ENCODE measurements at places on chromosomes 5 and 9.

- DNase-seq = no peak
Measured at GRCh38 chr5:167167191-167167795, 1124.2 kb upstream of the WWC1 start.

GRCh38 chr9:134571326-134571931 is 70.2 kb upstream of the COL5A1 start:
- DNase-seq = no peak

- no peak for DNase-seq
Measured at GRCh38 chr9:17636821-17637220, 58.0 kb downstream of the SH3GL2 start.

DNA sequence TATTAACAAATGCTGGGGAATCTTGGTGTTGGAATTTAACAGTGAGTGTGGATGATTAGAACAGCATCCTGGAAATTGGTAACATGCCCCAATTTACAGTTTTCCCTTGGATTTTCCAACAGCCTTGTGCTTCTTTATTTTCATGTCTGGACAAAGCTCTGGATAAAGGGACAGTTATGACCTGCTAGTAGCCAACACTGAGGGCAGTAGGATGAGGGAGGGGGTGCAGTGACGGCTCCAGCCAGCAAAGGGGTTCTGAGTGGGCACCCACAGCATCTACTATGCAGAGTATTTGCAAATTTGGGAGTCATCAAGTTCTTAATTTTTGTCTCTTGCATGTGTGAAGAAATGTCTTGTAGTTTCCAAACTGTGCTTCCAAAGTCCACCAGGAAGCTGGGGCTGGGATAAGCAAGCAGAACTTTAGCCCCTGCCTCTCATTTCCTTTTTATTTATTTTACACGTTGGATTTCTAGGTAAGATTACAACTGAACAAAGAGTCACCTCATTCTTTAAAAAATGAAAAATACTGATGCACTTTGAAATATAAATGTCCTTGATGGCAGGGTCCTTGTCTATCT is 63.0 kb upstream of the SELENOP start:
- no peak for DNase-seq

DNA sequence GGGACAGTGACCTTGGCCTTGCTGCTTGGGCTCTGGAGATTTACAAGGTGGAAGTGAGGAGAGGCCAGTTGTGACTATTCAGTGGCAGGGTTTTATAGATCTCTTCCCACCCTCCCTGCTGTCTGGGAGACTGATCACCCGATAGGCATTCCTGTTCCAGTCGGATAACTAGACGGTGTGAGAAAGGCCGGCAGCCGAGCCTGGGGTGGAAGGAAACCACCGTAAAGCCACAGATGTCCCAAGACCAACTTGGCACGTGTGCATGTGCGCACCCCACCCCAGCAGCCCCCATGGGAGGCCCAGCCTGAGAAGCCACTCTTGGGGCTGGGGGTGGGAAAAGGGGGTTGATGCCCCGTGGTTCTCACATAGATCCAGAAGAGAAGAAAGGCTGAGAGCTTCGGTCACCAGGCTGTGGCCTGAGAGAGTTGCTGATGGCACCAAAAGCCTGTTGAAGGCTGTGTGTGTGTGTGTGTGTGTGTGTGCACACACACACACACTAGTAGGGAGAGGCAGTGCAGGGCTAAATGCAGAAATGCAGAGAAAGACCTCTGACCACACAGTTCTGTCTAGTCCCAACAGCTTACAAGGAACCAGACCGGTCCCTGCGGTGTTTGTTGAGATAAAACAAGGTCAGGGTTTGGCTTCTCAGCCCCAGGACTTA is 225.8 kb downstream of the FANCC start:
- DNase-seq = peak; percentile 72

DNA sequence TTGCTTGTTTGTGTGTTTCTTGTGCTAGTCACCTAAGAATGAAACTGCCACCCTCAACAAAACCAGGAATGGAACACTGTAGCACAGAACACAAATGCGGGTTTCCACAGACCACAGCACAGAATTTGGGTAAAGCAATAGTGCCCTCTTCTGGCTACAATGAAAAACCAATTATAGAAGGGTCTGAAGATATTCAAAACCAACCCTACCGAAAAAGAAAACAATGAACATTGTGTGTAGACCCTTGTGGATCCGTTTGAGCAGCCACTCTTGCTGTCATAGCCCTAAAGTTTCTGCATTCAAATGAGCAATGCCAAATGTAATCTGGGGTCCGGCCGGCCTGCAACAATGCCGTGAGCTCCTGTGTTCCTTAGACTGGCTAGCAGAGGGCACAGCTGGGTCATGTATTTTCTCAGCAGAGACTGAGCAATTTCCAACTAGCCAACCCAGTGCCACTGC is 8.3 kb upstream of the ENC1 start:
- DNase-seq = peak; percentile 67

- DNase-seq = peak; percentile 54
Measured at GRCh38 chr9:116193636-116194035, 40.0 kb downstream of the PAPPA start.

GRCh38 chr9:113556877-113557593 is 93.5 kb downstream of the RGS3 start:
- no peak for DNase-seq

GRCh38 chr5:82674671-82675070 is 396.5 kb upstream of the RPS23 start:
- no peak for DNase-seq

DNA sequence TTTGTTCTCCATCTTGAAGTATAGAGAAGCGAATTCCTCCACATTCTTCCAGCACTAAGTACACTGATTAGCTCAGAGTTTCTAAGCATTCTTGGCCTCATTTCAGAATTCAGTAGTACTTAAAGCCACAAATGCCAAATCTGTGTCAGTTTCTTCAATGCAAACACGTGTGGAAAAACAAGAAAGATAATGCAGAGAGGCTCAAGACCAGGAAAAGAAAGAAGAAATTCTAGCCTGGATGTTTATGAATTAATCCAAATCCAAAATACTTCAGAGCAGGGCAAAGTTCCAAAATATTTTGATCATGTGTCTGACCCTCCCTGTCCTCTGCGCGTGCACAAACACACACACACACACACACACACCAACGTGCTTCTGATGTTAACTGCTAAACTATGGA is 457.6 kb downstream of the SLCO4C1 start:
- DNase-seq = peak; percentile 3

DNA sequence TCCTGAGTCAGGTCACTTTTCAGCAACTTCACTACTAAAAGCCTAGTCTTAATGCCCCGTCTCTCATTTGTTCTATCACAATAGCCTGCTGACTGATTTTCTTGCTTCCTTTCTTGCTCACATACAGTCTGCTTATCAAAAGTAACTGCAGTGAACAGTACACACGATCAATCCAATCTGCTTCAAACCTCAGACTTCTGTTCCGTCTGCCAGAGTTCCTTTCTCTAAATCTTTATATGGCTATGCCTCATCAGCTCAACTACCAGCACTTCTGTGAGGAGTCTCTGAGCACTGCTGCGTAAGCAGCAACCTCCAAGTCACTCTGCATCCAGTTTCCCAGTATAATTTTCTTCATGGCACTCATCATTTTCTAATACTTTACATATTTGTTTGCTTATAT is 34.8 kb upstream of the PUM3 start:
- no peak for DNase-seq

DNA sequence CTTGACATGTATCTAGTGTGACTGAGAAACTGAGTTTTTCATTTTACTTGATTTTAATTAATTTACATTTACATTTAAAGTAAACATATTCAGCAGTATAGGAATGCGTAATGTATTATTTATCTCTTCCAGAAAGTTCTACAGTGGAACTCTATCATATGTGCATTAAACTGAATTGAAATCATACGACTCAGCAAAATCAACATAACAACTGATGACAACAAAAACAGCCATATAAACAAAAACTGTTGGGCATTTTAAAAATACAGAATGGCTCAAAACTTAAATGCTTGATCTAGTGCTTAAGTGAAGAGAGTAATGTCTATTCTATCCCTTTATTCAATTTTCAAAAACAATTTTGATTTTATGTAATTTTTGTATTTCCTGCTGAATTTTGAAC is 134.4 kb downstream of the TRPM3 start:
- DNase-seq = no peak

DNA sequence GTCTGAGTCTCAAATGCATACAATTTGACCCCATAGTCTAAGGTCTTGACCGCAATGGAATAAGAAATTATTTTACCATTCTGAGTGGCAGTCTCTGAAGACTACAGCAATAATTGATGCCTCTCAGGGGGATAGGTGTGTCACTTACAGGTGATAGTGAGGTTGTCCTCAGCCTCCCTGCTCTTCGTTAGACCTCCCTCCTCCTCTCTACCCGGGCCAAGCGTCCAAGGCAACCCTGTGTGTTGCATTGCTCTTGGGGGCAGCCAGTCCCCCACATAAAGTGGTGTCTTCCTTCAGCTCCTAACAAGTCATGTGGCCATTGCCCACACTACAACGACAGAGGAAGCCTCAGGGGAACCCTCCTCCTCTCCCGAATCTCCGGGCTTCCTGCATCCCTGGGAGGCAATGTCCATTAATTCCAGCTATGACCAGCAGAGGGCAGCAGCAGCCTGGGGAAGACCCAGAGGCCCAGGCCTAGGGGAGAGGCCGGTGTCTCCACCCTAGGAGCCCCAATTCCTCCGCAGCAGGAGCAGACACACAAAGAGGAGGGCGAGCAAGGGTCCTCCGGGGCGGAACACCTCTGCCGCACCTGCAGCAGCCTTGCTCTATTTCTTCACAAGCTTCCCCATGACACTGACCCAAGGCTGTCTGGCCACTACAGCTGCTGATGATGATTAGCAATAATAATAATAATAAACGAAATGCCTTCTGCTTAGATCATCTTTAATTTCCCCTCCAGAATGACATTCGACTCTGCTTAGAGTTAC is 134.8 kb downstream of the KCNIP1 start:
- DNase-seq = peak; percentile 57

DNA sequence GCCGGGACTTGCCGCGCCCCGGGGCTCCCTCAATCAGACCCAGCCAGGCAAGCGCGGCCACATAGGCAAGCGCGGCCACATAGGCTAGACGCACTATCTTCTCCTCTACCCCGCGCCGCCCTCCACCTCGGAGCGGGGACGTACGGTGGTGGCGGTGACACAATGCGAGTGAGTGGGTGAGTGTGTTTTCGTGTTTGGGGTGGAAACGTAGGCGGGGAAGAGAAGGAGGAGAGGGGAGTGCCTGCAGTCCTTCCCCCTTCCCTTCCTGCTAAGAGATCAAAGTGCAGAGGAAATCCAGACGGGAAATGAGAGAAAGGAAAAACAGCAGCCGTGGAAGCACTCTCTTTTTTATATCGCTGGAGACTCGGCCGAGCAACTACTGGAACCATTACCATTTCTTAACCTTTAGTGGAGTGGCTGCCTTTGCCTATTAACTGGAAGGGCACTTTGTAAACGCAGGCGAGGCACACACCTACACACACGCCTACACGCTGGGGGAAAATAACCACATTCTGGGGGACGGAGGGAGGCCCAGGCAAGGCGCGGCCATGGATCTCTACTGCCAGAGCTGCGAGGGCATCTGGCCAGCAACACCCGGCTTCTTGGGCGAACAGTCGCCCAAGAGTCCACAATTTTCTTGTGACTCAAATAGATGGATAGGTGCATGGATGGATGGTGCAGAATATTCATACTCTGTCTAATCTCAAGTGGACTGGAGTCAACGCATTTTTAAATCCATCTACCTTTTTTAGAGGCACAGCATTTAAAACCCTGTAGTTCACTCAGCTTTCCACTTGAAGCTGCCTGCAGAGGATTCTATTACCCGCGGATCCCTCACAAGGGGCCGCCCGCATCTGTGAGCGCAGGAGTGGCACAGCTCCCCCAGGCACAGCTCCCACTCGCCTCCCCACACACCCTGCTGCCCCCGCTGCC is 2.1 kb downstream of the EDIL3 start:
- DNase-seq = peak; percentile 79

DNA sequence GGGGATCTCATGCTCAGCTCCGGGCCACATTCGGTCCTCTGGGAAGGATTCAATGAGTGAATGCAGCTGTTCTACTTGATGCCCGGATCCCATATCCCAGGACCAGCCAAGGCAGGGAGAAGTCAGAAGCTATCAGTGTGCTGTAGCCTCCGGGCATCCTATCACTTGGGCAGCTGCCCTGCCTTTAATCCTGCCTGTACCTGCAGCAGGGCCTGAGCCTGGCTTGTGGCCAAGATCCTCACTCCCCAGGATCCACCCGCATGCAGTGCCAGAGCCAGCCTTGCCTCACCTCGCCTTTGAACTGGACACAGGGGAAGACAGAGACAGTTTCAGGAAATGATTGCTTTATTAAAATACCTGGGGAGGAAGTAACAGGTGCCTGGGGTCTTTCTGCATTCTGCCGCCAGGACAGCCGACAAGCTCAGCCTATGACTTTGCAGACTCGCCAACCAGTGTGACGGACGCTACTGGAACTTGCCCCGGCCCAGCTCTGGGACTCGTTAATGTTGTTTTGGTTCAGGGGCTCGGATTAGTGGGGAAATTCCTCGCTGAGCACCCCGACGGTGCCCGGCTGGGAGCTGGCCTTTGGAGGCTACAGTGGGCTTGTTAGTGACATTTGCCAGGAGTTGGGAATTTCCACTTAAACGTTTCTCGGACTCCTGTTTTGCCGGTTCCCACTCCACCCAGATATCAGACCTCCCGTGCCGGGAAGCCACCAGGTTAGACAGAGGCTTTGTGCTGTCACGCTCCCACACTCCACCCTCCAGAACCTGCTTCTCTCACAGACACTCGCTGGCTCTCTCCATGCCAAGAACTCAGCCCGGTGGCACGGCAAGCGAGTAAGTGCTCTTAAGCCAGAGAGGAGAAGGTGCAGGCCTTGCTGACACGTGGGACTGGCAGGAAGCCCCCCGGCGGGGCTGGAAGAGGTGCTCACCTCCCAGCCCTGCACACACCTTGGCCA is 721 bp downstream of the PTGES start:
- DNase-seq = no peak

DNA sequence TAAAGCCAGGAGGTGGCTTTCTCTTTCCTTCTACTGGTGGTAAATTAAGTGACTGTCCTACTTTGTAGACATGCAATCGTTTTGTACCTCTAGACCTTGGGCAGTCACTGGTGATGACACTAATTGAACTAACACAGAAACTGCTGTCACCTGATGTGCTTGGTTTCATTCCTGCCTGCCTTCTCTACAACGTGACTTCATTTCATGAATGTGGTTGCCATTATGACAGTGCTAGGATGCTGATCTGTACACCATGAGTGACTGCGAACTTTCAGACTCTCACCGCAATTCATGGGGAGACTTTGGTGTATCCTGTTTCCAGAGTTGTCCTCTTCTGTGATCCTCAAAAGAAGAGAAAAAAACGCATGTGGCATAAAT is 47.5 kb downstream of the UBE2QL1 start:
- no peak for DNase-seq

DNA sequence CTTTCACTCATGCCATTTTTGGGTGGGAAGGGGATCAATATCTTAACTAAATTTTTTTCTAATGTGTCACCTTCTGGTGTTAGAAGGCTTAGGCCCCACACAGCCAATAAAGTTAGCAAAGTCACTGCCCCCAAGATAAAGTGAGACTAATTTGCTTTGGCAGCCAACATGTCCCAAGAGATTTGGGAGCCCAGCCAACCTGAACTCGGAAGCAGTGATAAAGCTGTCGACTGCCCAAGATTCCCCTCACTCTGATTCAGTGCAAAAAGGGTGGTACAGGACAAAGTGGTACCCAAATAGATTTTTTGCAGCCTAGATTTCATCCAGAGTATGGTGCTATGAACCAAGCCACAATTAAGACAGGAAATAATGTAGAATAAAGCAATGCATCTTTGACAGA is 572.5 kb upstream of the ARRDC3 start:
- peak; percentile 25 for DNase-seq

Data from fibroblast of skin of scalp (primary cell).